ENCODE measurements at places on chromosomes 12 and 14. TPM values are rescaled to one million over a fixed set of nuclear protein-coding genes. Genes with fewer than 3 reads are reported as not detected.
A peak's percentile ranks its signal among the peaks of the same experiment; 100 is the strongest.

DNA sequence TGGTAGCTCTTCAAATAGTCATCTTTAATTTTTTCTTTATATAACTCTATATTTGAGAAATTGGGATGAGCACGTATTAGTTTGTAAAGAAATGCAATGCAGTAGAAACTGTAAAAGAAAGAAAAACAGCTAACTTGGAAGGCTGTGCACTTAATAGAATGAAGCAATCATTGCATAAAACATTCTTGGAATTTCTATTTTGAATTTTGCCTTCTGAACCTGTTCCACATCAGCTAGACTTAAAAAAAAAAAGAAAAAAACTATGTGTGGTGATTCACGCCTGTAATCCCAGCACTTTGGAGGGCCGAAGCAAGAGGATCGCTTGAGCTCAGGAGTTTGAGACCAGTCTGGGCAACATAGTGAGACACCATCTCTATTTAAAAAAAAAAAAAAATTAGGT, 29.4 kb downstream of the SCN8A start:
- H3K27me3 ChIP-seq = no peaks in the 10 kb centered on the region
- DNase-seq = no peak
- no peaks in the 10 kb centered on the region for H3K36me3 ChIP-seq
- no peak overlapping the region for H3K4me3 ChIP-seq

The ZC2HC1C gene
- 3.3 TPM for total RNA-seq

DNA sequence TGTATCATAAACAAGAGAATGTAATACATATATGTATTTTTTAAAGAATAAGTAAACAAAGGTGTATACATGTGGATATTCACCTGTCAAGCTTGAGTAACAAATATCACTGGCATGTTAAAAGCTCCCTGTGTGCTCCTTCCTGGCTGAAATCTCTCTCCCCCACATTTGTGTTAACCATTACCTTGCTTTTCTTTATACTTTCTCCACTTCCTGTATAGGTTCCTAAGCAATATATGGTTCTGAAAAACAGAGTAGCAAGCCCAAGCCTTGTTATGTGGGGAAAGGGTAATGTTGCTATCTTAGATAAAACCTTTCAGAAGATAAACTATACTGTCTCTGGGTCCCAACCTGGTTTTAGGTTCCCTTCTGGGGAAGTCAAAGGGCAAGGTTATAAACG, 32.3 kb upstream of the TBC1D30 start:
- no peak overlapping the region for H3K4me3 ChIP-seq
- no peaks in the 10 kb centered on the region for H3K27me3 ChIP-seq
- no peak overlapping the region for H3K27ac ChIP-seq
- no peaks in the 10 kb centered on the region for H3K36me3 ChIP-seq
- no peak for DNase-seq
- H3K4me1 ChIP-seq = peaks cover 12% of the 10 kb centered on the region

DNA sequence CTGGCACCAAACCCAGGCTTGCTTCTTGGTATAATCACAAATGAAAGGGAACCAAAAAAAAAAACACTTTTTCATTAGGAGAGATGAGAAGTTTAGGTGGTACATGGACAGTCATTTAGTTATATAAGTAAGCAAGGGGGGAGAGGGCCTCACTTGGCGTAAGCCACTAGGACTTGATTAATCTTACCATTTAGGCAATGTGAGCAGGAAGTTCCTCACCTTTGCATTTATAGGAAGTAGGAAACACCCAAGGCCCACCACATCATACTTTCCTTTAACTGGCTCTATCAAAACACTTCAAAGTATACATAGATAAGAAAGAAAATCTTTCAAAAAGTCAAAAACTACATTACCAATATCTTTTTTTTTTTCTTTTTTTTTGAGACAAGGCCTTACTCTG, 6.7 kb upstream of the RPS6KA5 start:
- H3K36me3 ChIP-seq = no peaks in the 10 kb centered on the region
- DNase-seq = no peak
- H3K4me1 ChIP-seq = no peaks in the 10 kb centered on the region

- H3K36me3 ChIP-seq = no peaks in the 10 kb centered on the region
- no peak overlapping the region for H3K4me3 ChIP-seq
- no peaks in the 10 kb centered on the region for H3K4me1 ChIP-seq
- no peaks in the 10 kb centered on the region for H3K27me3 ChIP-seq
- no peak overlapping the region for H3K27ac ChIP-seq
- no peak for DNase-seq
These were observed 73.6 kb downstream of the IQSEC3 start for GRCh38 chr12:140162-140561.

- no peak for DNase-seq
- H3K36me3 ChIP-seq = no peaks in the 10 kb centered on the region
- H3K4me1 ChIP-seq = no peaks in the 10 kb centered on the region
- H3K27me3 ChIP-seq = no peaks in the 10 kb centered on the region
- H3K27ac ChIP-seq = peak overlapping the region; percentile 98
These were observed 397 bp upstream of the BORCS5 start for GRCh38 chr12:12356467-12356895.

GRCh38 chr12:19520646-19521415, 81.5 kb downstream of the AEBP2 start:
- no peak for DNase-seq
- H3K27ac ChIP-seq = no peak overlapping the region
- H3K36me3 ChIP-seq = no peaks in the 10 kb centered on the region

DNA sequence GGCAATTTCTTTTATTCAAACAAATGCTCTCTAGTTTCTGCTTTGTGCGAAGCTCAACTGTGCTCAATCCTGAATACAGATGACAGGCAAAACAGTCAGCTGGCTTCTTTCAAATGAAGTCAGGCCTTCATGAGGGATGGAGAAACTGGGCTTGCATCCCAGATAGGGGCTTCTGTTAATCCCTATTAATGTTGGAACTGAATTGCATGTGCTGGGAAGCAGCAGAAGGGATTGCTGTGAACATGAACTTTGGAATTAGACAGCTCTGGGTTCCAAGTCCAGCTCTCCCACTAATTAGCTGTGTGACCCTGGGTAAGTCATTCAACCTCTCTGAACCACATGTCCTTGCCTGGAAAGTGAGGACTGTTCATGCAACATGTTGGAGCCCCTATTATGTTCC, 21.1 kb upstream of the CORO1C start:
- no peak for DNase-seq
- H3K36me3 ChIP-seq = no peaks in the 10 kb centered on the region
- H3K4me3 ChIP-seq = no peak overlapping the region

- no peak overlapping the region for H3K27ac ChIP-seq
- H3K36me3 ChIP-seq = no peaks in the 10 kb centered on the region
- H3K4me3 ChIP-seq = no peak overlapping the region
- DNase-seq = no peak
- H3K4me1 ChIP-seq = no peaks in the 10 kb centered on the region
These were observed 438.8 kb downstream of the EGLN3 start for GRCh38 chr14:33511851-33512640.

The TWF1 gene
- 37.9 TPM for total RNA-seq

GRCh38 chr12:1078002-1078401, 87.0 kb downstream of the ERC1 start:
- no peak for DNase-seq
- H3K27ac ChIP-seq = no peak overlapping the region
- H3K4me1 ChIP-seq = no peaks in the 10 kb centered on the region
- H3K36me3 ChIP-seq = no peaks in the 10 kb centered on the region

DNA sequence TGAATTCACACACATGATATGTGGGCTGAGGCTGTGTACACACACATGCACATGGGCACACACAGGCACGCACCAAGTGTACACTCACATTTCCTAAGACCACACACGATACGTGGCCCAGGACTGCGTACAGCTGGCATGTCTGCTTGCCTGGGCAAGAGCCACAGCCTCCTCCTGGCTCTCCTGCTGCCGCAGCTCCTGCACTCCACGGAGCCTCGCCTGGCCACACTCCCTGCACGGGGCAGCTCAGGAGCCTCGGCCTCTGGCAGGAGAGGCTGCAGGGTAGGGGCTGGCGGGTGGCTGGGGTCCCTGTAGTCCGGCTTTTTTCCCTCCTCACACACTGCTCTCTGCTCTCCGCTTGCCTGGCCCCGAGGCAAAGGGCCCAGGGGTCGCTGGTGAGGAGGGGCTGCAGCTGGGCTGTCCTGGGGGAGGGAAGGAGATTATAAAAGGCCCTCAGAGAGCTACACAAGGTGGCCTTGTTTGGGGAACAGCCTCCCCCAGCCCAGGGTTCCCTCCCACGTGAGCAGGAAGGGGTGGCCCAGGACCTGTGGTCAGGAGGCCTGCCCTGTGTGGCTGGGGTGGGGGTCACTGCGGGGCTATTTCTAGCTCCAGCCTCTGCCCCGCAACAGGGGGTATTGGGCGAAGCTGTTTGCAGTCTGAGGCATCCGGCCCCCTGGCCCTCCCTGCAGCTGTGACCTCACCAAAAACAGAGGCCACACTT, 89.0 kb upstream of the SFSWAP start:
- no peaks in the 10 kb centered on the region for H3K27me3 ChIP-seq
- H3K4me1 ChIP-seq = no peaks in the 10 kb centered on the region

The GDF3 gene
- total RNA-seq = not detected

GRCh38 chr14:77805706-77806105, 5.8 kb downstream of the ADCK1 start:
- DNase-seq = no peak
- H3K36me3 ChIP-seq = no peaks in the 10 kb centered on the region
- no peaks in the 10 kb centered on the region for H3K4me1 ChIP-seq
- H3K27me3 ChIP-seq = no peaks in the 10 kb centered on the region
- no peak overlapping the region for H3K27ac ChIP-seq

- no peak overlapping the region for H3K27ac ChIP-seq
- no peak for DNase-seq
- H3K4me3 ChIP-seq = no peak overlapping the region
- H3K27me3 ChIP-seq = no peaks in the 10 kb centered on the region
- H3K36me3 ChIP-seq = no peaks in the 10 kb centered on the region
- no peaks in the 10 kb centered on the region for H3K4me1 ChIP-seq
These were observed 405.6 kb downstream of the GLT1D1 start for GRCh38 chr12:129258781-129259318.

The KRT75 gene
- not detected for total RNA-seq

The ANKS1B gene
- 1.9 TPM for total RNA-seq

GRCh38 chr12:90037740-90038139, 329.1 kb upstream of the ATP2B1 start:
- no peaks in the 10 kb centered on the region for H3K4me1 ChIP-seq
- no peaks in the 10 kb centered on the region for H3K36me3 ChIP-seq
- H3K27me3 ChIP-seq = no peaks in the 10 kb centered on the region
- no peak overlapping the region for H3K27ac ChIP-seq
- no peak overlapping the region for H3K4me3 ChIP-seq

GRCh38 chr12:95197636-95198035, 19.6 kb downstream of the FGD6 start:
- H3K36me3 ChIP-seq = no peaks in the 10 kb centered on the region
- no peaks in the 10 kb centered on the region for H3K27me3 ChIP-seq
- no peaks in the 10 kb centered on the region for H3K4me1 ChIP-seq
- H3K27ac ChIP-seq = no peak overlapping the region

- no peaks in the 10 kb centered on the region for H3K36me3 ChIP-seq
- peak overlapping the region; percentile 74 for H3K27ac ChIP-seq
- H3K27me3 ChIP-seq = no peaks in the 10 kb centered on the region
These were observed 32.5 kb downstream of the MMP17 start for GRCh38 chr12:131860472-131861260.

GRCh38 chr14:95140060-95140858, 17.1 kb downstream of the DICER1 start:
- no peak for DNase-seq
- H3K36me3 ChIP-seq = no peaks in the 10 kb centered on the region
- no peaks in the 10 kb centered on the region for H3K27me3 ChIP-seq
- peaks cover 46% of the 10 kb centered on the region for H3K4me1 ChIP-seq
- H3K4me3 ChIP-seq = no peak overlapping the region

DNA sequence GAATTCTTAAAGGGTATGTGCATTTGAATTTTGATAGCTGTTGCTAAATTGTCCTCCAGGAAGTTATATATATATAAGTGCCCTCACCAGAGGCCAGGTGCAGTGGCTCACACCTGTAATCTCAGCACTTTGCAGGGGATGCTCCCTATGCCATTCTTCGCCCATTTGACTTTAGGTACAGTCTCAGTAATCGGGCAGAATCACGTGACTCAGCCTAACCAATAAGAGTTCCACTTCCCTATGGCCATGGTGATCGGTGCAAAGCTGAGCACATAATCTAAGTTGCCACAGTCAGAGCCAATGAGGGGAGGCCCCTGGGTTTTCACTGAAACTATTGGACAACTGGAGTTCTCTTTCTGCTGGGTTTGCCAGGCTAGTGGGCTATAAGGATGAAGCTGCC, 274.6 kb upstream of the TBX3 start:
- no peaks in the 10 kb centered on the region for H3K36me3 ChIP-seq
- H3K4me1 ChIP-seq = no peaks in the 10 kb centered on the region
- no peak for DNase-seq
- no peaks in the 10 kb centered on the region for H3K27me3 ChIP-seq

The PCK2 gene
- total RNA-seq = 159 TPM

- DNase-seq = no peak
- H3K36me3 ChIP-seq = no peaks in the 10 kb centered on the region
- no peak overlapping the region for H3K27ac ChIP-seq
- H3K4me3 ChIP-seq = no peak overlapping the region
These were observed 136.0 kb downstream of the KSR2 start for GRCh38 chr12:117832459-117833457.

The METTL3 gene
- total RNA-seq = 18.9 TPM

The HCAR3 gene
- 0.11 TPM for total RNA-seq

GRCh38 chr12:12786351-12786705, 869 bp downstream of the APOLD1 start:
- no peak for DNase-seq
- H3K27ac ChIP-seq = peak overlapping the region; percentile 94

DNA sequence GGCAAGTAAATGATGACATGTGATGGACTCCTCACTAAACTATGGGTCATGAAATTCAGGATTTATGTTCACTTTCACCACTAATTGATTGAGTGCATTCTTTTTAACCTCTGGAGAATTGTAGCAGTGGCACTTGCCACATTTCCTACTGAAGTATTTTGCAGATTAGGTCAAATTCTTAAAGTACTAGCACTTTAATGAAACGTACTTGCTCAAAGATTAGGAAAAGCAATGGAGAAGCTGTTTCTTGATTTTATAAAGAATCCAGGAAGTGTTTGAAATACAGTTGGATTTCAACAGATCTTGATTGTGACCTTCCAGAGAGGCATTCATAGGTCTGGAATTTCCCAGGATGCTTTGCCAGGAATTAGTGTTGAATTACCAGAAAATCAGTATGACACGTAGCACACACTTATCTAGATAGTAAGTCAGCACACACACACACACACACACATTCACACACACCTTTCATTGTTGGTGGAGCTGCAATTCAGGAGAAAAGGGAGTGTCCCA, 162.6 kb downstream of the MYRFL start:
- H3K4me3 ChIP-seq = no peak overlapping the region
- peak overlapping the region; percentile 2 for H3K27ac ChIP-seq
- H3K36me3 ChIP-seq = no peaks in the 10 kb centered on the region
- no peaks in the 10 kb centered on the region for H3K27me3 ChIP-seq

The ART4 gene
- 25.8 TPM for total RNA-seq

The MAP1LC3B2 gene
- total RNA-seq = 0.59 TPM

GRCh38 chr12:100789146-100789545, 5.4 kb upstream of the ANO4 start:
- DNase-seq = no peak
- H3K4me1 ChIP-seq = no peaks in the 10 kb centered on the region
- no peak overlapping the region for H3K4me3 ChIP-seq
- H3K27me3 ChIP-seq = no peaks in the 10 kb centered on the region

The SLC6A15 gene
- total RNA-seq = not detected

All from right lobe of liver (tissue), 6 donors.